ENCODE measurements at places on chromosomes 4 and X.

- ATAC-seq = no peak
Observed at GRCh38 chr4:102823897-102824296, 3.5 kb downstream of the UBE2D3 start.

DNA sequence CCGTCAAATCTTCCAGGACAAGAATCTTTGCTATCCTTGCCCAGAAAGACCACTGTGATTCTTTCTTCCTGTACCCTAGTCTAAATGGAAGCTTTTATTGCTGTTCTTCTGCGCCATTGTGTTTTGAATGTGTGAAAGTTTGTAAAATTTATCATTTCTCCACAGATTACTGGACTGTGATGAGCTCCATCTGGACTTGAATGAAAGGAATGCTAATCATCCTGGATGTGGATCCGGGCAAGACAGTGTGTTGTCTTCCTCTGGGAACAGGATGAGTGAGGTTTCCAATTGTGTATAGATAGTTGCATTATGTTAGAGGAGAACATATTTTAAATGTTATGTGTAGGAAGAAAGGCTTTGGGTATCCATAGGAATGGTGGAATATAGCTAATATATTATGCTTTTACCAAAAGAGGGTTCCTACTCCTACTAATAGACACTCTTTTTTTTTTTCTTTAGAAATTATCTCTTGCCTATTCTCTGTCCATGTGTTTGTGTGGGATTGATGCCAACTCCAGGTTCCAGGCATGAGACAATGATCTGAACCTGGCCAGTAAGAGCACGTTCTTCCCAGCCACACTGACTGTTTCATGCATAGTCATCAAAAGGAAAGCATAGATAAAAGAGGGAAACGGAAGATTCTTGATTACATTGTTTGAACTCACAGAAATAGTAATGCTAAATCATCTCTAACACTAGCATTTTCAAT lies 803.6 kb upstream of the ADGRL3 start:
- ATAC-seq = no peak

GRCh38 chr4:152585023-152585441 lies 49.1 kb upstream of the FBXW7 start:
- ATAC-seq = peak; percentile 71

DNA sequence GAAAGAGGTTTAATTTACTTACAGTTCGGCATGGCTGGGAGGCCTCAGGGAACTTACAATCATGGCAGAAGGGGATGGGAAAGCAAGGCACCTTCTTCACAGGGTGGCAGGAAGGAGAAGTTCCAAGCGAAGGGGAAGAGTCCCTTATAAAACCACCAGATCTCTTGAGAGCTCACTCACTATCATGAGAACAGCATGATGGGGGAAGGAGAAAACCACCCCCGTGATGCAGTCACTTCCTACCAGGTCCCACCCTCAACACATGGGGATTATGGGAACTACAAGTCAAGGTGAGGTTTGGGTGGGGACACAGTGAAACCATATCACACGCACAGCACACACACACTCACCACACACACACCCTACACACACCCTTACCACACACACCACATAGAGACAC lies 104.3 kb downstream of the DCTD start:
- ATAC-seq = no peak

Measured in activated T-helper 17 cell treated with anti-CD3 and anti-CD28 coated beads, Interleukin-2, amount 50 U/mL, for 72 hours (primary cell).